ENCODE measurements at places on chromosomes 7 and 10. TPM values are rescaled to one million over a fixed set of nuclear protein-coding genes. Genes with fewer than 3 reads are reported as not detected.

SYT15B gene
- total RNA-seq: 0.11 TPM

NEUROD6 gene
- total RNA-seq: not detected

MMP21 gene
- not detected for total RNA-seq

DNA sequence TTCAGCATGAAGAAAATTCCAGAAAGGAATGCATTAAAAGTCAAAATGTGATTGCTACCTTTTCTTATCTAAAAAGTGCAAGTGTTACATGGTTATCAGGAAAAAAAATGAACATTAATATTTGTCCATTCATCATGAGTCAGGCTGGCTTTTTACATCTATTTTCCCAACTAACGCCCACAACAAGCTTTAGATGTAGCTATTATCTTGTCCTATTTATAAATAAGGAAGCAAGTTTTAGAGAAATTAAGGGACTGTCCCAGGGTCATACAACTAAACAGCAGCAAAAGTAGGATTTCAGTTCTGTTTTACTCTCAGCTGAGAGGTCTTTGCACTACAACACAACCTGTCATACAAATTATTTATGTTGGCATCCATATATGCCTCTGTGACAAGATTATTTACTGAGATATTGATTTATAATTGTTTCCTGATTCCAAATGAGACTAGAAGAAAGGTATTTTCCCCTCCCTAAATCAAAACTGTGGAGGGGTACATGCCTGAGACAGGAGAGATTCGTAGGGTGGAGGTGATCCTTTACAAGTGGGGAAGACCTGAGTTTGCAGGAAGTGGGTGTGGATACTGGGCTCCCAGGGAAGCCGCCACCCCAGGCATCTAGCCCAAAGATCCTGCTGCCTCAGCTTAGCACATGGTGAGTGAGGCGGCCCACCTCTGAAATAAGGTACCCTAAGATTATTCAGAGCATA lies 57.2 kb upstream of the ARID5B start:
- H3K4me1 ChIP-seq: peaks cover 72% of the 10 kb centered on the region
- H3K27ac ChIP-seq: peak overlapping the region; percentile 46
- H3K4me3 ChIP-seq: no peak overlapping the region
- no peak for DNase-seq
- 0 out of 2 replicates have a peak, but pooled peaks cover 3% of the 10 kb centered on the region for H3K36me3 ChIP-seq

ANXA8L1 gene
- 17.4 TPM for total RNA-seq

DDX56 gene
- total RNA-seq: 154 TPM

- no peak for DNase-seq
- H3K27ac ChIP-seq: no peak overlapping the region
- H3K27me3 ChIP-seq: no peaks in the 10 kb centered on the region
- no peaks in the 10 kb centered on the region for H3K4me1 ChIP-seq
- H3K4me3 ChIP-seq: no peak overlapping the region
- H3K36me3 ChIP-seq: no peaks in the 10 kb centered on the region
These were observed 58.8 kb downstream of the SHOC2 start for GRCh38 chr10:110978204-110978603.

- H3K4me1 ChIP-seq: peaks cover 4% of the 10 kb centered on the region
- no peaks in the 10 kb centered on the region for H3K27me3 ChIP-seq
- 0 out of 2 replicates have a peak, but pooled peaks cover 2% of the 10 kb centered on the region for H3K36me3 ChIP-seq
These were observed 128.6 kb downstream of the WDR37 start for GRCh38 chr10:1184541-1185430.

SUN3 gene
- total RNA-seq: not detected

FAM25C gene
- not detected for total RNA-seq

SFTPA1 gene
- not detected for total RNA-seq

MUC12 gene
- total RNA-seq: 0.49 TPM

DNA sequence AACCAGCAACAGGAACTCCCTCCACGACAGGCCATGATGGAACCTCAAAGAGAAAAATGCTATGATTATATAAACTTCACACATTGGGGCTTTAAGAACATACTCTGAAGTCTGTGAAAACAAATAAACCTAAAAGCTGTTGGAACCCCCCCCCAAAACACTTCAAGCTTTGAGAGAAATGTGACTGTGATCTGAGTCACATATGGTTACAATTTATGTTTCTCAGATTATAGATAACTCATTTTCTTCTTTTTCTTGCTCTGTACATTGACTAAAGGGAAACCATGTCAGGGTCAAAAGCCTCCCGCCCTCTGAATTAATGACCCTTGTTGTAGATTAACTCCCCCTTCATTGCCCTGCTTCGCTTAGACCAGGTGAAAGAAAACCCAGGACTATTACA lies 15.8 kb downstream of the VOPP1 start:
- H3K36me3 ChIP-seq: no peaks in the 10 kb centered on the region
- no peaks in the 10 kb centered on the region for H3K27me3 ChIP-seq
- H3K4me3 ChIP-seq: no peak overlapping the region
- peaks cover under 1% of the 10 kb centered on the region for H3K4me1 ChIP-seq

GRCh38 chr10:99743841-99744240 lies 11.8 kb downstream of the CUTC start:
- no peak for DNase-seq
- H3K27me3 ChIP-seq: no peaks in the 10 kb centered on the region
- peaks cover 1% of the 10 kb centered on the region for H3K36me3 ChIP-seq

DNA sequence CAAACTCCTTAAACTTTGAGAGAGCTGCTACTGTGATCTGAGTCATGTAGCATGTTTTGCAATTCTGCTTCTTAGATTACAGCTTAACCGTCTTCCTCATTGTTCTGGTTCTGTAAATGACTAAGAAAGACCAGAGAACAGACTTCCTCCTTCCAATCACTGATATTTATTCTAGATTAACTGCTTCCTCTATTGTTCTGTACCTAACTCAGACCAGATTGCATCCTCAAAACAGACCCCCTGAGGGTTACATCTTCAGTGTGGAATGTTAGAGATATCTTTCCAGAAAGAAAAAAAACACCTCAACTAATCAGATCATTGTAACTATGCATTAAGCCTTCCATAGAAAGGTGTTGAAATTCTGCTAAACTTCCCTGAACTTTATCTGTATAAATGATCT lies 5.7 kb upstream of the PIP start:
- no peaks in the 10 kb centered on the region for H3K27me3 ChIP-seq
- DNase-seq: no peak

TMEM178B gene
- total RNA-seq: 0.11 TPM

- no peak overlapping the region for H3K27ac ChIP-seq
- no peaks in the 10 kb centered on the region for H3K4me1 ChIP-seq
- no peaks in the 10 kb centered on the region for H3K27me3 ChIP-seq
- peaks cover 2% of the 10 kb centered on the region for H3K36me3 ChIP-seq
- no peak for DNase-seq
These were observed 17.2 kb downstream of the PPP3CB start for GRCh38 chr10:73478636-73479035.

GRCh38 chr7:69739190-69739589 lies 140.9 kb downstream of the AUTS2 start:
- peaks cover 49% of the 10 kb centered on the region for H3K4me1 ChIP-seq
- no peak overlapping the region for H3K27ac ChIP-seq
- DNase-seq: no peak
